Activated CD4-positive, alpha-beta T cell treated with anti-CD3 and anti-CD28 coated beads, Interleukin-2, Interleukin-6, amounts not matched to agents 100 ng/mL and 50 ng/mL, durations not matched to agents 16 hours and 8 hours (primary cell): ENCODE measurements at places on chromosomes 5 and 9.

DNA sequence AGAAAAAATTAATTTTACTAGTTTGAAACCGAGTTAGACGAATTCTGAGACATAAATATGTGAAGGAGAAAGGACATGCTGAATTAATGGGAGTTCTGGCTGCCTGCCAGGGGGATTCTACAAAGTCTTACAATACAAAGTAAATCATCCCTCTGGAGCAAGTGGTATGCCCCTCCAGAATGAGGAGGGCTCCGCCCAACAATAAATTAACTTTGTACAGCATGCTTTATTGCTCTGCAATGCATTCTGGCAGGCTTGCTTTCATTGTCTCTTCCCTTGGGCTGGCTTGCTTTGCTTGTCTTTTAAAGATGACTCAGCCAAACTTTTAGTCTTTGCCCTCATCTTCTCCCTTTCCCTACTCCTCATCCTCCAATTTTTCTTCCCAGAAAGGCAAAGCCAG, 11.7 kb upstream of the PCDHB1 start:
- DNase-seq: no peak

- DNase-seq: no peak
Observed at GRCh38 chr9:13956107-13956506, 357.8 kb downstream of the NFIB start.

DNA sequence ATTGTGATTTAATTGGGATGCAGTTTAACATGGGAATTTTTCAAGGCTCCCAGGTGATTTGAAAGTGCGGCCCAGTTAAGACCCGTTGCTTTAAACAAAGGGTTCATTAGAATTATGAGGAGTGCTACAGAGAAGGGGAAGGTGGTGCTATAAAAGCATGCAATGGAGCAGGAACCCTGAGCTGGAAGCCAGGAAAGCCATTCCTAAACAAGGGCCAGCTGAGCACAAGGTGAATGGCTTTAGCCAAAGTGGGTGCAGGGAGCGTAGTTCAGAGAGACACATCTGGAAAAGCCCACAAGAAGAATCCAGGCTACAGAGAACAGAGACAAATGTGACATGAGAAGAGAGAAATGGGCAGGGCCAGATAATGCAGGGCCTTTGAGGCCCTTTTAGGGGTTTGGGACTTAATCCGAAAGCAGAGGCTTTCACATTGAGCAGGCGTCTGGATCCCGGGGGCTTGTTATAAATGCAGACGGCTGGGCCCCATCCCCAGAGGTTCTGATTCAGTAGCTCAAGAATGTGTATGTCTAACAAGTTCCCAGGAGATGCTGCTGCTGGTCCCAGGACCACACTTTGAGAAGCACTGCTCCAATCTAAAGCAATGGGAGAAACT, 138.1 kb upstream of the WWC1 start:
- no peak for DNase-seq

DNA sequence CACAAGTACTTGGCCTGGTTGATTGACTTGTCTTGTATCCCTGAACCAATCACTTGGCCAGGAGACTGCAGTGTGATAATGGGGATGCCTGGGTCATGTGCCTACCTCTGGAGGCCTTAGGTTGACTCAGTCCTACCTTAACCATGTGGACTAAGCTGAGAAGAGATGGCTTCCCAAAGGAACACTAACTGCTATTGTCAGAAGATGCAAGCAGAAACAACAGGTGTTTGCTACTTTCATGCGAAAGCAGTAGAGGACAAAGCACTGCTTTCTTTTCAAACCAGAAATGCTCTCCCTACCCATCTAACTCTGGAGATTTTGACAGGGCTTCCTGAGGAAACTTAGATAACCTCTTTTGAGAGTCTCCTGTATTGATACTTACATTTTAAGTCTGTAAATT, 22.9 kb downstream of the CDK7 start:
- DNase-seq: no peak

GRCh38 chr9:87300915-87301314, 196.8 kb upstream of the DAPK1 start:
- no peak for DNase-seq
